ENCODE measurements at places on chromosomes 12 and 14.
A peak's percentile ranks its signal among the peaks of the same experiment; 100 is the strongest.

DNA sequence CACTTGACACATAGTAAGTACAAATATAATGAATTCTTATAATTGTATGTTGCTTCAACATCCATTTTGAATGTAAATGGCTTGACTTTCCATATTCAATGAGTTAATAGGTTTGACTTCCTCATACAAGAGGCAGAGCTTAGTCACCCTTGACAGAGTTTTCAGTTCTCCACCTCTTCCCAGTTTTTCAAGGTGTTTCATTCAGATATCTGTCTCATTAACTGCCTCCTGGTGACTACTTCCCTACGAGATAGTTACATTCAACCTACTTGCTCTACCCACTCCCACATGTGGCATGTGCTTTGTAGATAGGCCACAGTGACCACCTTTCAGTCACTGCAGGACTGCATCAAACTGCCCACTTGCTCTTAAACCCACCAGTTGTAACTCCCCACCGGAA, 60.0 kb downstream of the MYF5 start:
- no peaks in the 10 kb centered on the region for H3K36me3 ChIP-seq
- H3K4me3 ChIP-seq: no peak overlapping the region
- no peaks in the 10 kb centered on the region for H3K27me3 ChIP-seq
- peaks cover 15% of the 10 kb centered on the region for H3K4me1 ChIP-seq
- H3K27ac ChIP-seq: peak overlapping the region; percentile 55

DNA sequence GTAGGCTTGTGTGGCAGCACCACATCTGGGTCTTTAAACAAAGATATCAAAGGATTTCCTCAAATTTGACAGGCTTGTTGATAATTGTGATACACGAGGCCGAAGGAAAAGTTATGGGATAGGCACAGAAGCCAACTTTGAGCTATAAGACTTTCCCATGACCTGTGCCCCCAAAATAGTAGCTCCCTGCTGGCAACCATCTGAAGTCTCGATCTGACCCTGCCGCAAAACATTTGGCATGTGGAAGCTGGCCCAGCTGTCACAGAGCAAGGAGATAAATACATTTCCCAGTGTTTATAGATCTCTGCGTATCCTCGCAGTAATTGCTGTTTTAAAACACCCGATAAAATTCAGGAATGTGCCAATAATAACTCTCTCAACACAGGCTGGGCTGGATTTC, 26.4 kb upstream of the RGS6 start:
- H3K27me3 ChIP-seq: no peaks in the 10 kb centered on the region
- H3K36me3 ChIP-seq: no peaks in the 10 kb centered on the region
- no peak overlapping the region for H3K4me3 ChIP-seq
- H3K4me1 ChIP-seq: peaks cover 7% of the 10 kb centered on the region
- no peak for DNase-seq

DNA sequence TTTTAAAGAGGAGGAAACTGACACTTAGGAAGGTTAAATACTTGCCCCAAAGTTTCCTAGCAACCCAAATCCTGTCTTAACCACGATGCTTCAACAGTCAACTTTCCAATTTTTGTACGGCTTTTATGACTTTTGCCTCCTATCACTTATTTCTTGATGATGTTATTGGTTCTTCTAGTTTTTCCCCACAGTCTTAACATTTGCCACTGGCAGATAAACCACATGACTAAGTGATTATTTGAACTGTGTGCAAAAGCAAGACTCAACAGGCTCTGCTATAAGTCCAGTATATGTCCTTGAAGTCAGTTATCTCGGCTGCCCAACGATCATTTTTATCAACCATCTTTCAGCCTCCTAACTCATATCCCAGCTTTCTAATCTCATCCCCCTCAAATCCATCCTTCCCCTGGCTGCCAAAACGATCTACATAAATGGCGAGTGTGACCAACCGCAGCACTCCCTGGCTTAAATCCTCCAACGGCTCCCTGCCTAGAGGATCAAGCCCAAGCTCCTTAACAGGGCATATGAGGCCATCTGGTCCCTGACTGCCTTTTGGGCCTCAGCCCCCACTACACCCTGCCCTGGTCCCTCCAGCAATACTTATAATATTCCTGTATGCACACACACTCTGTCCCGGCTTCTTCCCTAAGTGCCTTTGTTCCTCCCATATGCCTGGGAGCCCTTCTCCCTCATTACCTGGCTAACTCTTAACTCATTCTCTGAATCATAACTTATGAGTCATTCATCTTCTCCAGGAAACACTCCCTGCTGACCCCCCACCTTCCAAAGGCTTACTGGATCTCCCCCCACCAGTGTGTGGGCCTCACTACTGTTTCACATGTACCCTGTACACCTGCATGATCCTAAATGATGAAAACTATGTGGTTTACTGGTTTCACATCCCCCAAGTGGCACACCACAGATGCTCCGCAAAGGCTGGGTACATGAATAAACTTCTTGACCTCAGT, 8.8 kb downstream of the VPS37B start:
- H3K4me3 ChIP-seq: no peak overlapping the region
- peak overlapping the region; percentile 89 for H3K27ac ChIP-seq
- H3K36me3 ChIP-seq: no peaks in the 10 kb centered on the region
- no peaks in the 10 kb centered on the region for H3K27me3 ChIP-seq
- peaks cover 92% of the 10 kb centered on the region for H3K4me1 ChIP-seq

DNA sequence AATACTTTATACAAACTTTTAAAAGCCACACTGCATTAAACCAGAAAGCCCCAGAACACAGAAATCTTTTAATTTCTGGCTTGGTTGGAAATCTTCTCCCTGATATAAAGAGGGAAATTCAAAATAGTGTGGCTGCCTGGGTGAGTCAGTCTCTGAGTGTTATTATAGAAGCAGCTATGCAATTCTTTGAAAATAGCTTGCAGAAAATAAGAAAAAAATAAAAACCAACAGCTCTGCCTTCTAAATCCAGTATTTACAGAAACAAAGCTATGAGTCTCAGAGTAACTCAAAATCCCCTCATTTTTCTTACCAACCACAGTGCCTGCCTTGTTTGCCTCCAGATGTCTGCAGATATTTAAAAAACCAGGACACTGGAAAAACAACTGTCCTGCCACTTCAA, 68.6 kb upstream of the FERMT2 start:
- H3K27ac ChIP-seq: no peak overlapping the region
- H3K4me3 ChIP-seq: no peak overlapping the region
- no peaks in the 10 kb centered on the region for H3K4me1 ChIP-seq
- H3K27me3 ChIP-seq: no peaks in the 10 kb centered on the region
- H3K36me3 ChIP-seq: no peaks in the 10 kb centered on the region
- DNase-seq: no peak

DNA sequence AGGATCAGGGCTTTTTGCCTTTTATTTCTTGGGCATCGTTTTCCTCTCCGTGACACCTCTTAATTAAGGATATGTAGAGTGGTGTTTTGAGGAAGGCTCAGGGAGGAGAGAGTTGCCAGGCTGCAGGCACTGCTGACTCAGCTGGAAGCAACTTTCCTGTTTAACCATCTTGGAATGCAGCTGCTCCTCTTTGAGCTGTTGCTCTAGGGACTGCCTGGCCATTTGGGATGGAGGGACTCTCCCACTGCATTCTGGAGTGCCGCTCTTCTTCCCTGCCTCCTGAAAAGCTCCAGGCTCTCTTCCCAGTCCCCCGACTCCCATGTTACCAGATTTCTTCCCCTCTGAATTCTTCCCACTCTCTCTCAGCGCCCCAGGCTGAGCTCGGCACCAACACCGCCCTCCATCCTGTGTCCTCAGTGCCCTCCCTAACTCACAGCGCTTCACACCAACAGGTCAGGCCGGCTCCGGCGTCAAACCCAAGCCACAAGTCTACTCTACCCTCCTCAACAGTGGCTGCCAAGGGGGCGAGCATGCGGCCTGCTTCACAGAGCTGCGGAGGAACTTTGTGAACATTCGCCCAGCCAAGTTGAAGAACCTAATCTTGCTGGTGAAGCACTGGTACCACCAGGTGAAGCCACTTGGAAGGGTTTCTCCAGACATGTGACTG, 5.9 kb downstream of the OAS3 start:
- H3K4me1 ChIP-seq: peaks cover 15% of the 10 kb centered on the region
- H3K36me3 ChIP-seq: peaks cover 3% of the 10 kb centered on the region
- DNase-seq: no peak
- H3K27ac ChIP-seq: no peak overlapping the region
- no peaks in the 10 kb centered on the region for H3K27me3 ChIP-seq

- H3K4me3 ChIP-seq: no peak overlapping the region
- H3K27me3 ChIP-seq: no peaks in the 10 kb centered on the region
- DNase-seq: no peak
- no peaks in the 10 kb centered on the region for H3K4me1 ChIP-seq
Observed at GRCh38 chr12:44771485-44772021, 104.6 kb downstream of the NELL2 start.

- no peaks in the 10 kb centered on the region for H3K36me3 ChIP-seq
- H3K27ac ChIP-seq: no peak overlapping the region
- no peak for DNase-seq
Observed at GRCh38 chr14:105084741-105085571, 19.7 kb upstream of the GPR132 start.

DNA sequence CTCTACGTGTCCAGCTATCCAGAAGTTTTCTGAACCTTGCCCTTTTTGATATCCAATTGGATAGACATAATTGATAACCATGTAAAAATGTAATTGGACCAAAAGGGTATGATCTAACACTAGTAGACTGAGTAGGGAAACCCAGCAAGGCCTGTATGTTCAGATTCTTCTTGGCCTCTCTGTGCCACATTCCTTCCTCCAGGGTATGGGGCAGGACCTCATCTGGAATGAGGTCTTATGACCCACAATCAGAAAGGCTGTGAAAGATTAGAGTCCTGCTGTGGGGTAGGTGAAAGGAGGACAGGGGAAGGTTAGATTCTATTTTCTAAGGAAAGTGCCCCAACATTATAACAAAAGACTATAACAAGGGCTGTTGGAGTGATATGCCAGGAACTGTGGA, 51.3 kb upstream of the A2ML1 start:
- DNase-seq: no peak
- no peaks in the 10 kb centered on the region for H3K36me3 ChIP-seq
- H3K4me3 ChIP-seq: no peak overlapping the region
- no peaks in the 10 kb centered on the region for H3K27me3 ChIP-seq
- no peak overlapping the region for H3K27ac ChIP-seq

- H3K36me3 ChIP-seq: no peaks in the 10 kb centered on the region
- H3K4me3 ChIP-seq: peak overlapping the region; percentile 92
- no peaks in the 10 kb centered on the region for H3K27me3 ChIP-seq
- peak overlapping the region; percentile 100 for H3K27ac ChIP-seq
- no peak for DNase-seq
Observed at GRCh38 chr12:45731190-45731775, 1.8 kb downstream of the ARID2 start.

DNA sequence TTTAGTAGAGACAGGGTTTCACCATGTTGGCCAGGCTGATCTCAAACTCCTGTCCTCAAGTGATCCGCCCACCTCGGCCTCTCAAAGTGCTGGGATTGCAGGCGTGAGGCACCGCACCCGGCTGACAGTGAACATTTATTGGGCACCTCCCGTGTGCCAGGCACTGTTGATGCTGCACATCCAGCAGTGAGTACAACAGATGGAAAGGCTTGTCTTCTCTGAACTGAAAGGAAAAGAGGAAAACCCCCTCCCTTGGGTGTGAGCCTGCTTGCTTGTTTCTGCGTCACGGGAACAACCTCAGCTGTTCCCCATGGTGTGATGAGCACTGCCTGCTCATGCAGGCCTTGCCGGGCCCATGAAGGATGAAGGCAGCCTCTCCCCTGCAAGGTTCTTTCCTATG, 39.5 kb downstream of the DGLUCY start:
- peak overlapping the region; percentile 29 for H3K27ac ChIP-seq
- H3K4me1 ChIP-seq: no peaks in the 10 kb centered on the region
- no peak for DNase-seq
- no peak overlapping the region for H3K4me3 ChIP-seq
- H3K36me3 ChIP-seq: peaks cover 3% of the 10 kb centered on the region

DNA sequence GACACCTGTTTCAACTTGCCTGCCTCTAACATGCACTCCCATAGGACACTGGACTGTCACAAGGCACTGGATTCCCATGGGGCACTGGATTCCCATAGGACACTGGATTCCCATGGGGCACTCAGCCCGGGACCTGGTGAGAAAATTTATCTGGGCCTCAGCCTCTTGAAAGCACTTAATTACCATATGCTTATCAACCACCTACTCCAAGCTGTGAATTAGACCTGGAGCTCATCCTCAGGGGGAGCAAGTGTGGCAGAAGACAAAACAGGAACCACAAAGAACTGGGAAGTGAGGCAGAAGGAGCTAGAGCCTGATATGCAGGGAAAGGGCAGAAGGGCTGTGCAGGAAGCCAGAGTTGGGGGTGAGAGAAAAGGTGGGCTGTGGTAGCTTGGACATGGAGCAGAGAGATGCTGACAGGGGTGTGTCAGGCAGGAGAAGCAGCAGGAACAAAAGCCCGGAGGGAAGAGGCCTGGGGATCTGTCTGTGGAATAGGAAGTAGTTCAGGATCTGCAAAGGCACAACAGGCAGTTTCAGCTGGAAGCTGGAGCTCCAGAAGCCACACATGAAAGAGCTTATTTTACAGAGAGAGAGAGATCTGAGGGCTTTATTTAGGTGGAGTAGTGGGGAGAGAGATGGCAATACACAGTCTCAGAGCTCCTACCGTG, 3.1 kb downstream of the KRT82 start:
- no peak overlapping the region for H3K27ac ChIP-seq
- H3K4me3 ChIP-seq: no peak overlapping the region
- H3K4me1 ChIP-seq: no peaks in the 10 kb centered on the region
- DNase-seq: no peak

DNA sequence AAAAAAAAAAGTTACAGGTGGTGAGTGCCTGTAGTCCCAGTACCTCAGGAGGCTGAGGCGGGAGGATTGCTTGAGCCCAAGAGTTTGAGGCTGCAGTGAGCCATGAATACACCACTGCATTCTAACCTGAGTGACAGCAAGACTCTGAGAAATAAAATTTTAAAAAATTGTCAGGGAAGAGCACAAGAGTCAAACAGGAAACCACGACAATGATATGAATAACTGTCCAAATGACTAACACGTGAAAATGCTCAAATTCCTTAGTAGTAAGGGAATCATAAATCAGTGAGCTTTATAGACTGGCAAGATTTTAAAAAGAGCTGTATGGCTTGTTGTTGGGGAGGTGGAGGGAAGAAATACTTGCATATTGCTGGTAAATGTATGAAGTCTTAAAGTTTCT, 12.9 kb upstream of the ASPG start:
- H3K4me1 ChIP-seq: no peaks in the 10 kb centered on the region
- H3K36me3 ChIP-seq: no peaks in the 10 kb centered on the region
- H3K27me3 ChIP-seq: no peaks in the 10 kb centered on the region
- DNase-seq: no peak
- H3K27ac ChIP-seq: no peak overlapping the region

- H3K36me3 ChIP-seq: no peaks in the 10 kb centered on the region
- H3K27me3 ChIP-seq: no peaks in the 10 kb centered on the region
- DNase-seq: no peak
- no peak overlapping the region for H3K4me3 ChIP-seq
Observed at GRCh38 chr12:91630596-91631293, 448.1 kb upstream of the DCN start.
